Stimulated activated CD4-positive, alpha-beta T cell treated with anti-CD3 and anti-CD28 coated beads, Interleukin-1b, Interleukin-23, amount 100 ng/mL, for 1 hour (primary cell): ENCODE measurements at places on chromosomes 4 and X.

- DNase-seq: no peak
These were observed 7.7 kb upstream of the HAND2 start for GRCh38 chr4:173537613-173538147.

- DNase-seq: no peak
These were observed 14.7 kb upstream of the GSX2 start for GRCh38 chr4:54085284-54085683.

- no peak for DNase-seq
These were observed 5.3 kb downstream of the IGFBP7 start for GRCh38 chr4:57104706-57105560.

GRCh38 chrX:23509256-23509655 is 158.0 kb upstream of the PRDX4 start:
- DNase-seq: no peak

- no peak for DNase-seq
These were observed 13.6 kb downstream of the LDB2 start for GRCh38 chr4:16884673-16885460.
